ENCODE measurements at places on chromosomes 2 and 18.

GRCh38 chr2:163397451-163397850 lies 338.4 kb downstream of the FIGN start:
- no peak for DNase-seq

DNA sequence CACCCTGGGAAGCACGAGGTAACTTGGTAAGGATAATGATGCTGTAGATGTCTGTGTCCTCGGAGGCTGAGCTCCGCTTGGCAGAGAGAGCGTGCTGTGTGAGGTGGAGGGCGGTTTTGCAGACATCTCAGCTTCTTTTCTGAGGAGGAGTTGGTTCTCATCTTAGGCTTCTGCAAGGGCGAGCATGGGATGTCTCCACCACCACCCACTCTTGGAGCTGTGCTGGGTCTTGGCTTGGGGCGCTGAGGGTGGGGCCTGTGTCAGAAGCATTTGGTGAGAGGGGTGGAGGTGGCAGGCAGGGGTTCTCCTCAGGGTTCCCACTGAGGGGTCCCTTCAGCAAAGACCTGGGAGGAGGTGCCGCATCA lies 9.2 kb downstream of the OXER1 start:
- DNase-seq, result no peak

DNA sequence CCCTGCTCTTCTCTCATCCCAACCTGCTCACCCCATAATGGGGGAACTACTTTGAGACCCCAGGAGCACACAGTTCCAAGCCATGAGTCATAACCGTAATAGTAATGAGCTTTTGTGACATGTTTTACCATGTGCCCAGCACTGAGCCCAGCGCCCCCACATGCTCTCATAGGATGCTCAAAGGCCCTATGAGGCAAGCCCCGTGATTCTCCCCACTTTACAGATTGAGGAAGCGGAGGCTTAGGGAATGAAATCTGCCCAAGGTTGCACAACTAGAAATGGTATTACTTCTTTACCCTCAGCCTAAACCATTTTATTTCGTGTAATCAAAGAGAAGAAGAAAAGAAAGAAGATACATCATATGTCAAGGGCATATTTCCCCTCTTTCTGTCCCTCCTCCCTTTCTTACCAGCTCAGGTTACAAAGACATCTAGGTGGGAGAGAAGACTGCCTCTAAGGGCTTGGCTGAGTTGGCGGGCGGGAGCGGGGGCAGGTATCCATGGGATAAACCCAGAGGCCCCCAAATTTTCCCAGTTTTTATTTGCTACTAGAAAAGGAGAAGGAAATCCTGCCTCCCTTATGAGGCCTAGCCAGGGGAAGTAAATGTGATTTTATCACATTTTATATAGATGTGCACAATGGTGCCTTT lies 24.2 kb downstream of the BCL11A start:
- no peak for DNase-seq

DNA sequence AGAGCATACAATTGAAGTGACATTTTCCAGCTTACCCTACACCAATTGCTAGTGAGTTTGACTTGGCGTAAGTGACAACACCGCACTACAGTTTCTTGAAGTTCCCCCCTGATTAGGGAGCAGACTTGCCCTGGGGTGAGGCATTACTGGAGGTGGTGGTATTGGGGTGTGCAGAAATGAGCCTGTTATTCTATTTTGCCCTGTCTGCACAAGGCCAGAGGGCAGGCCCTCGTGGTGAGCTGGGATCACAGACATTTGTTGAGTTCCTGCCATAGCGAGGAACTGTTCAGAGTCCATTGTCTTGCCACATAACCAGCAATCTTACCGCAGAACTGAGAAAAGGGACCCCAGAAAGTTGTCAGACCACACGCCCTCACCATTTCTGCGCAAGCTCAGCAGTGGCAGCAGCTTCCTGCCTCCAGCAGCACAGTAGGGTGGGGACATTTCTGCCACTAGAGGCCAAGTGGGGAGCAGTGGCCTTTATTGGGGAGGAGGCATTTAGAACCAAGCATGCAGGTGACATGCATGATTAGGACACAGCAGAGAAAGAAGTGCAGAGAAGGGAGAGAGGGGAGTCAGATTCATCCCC lies 103.6 kb upstream of the BCL2L11 start:
- DNase-seq, result no peak

DNA sequence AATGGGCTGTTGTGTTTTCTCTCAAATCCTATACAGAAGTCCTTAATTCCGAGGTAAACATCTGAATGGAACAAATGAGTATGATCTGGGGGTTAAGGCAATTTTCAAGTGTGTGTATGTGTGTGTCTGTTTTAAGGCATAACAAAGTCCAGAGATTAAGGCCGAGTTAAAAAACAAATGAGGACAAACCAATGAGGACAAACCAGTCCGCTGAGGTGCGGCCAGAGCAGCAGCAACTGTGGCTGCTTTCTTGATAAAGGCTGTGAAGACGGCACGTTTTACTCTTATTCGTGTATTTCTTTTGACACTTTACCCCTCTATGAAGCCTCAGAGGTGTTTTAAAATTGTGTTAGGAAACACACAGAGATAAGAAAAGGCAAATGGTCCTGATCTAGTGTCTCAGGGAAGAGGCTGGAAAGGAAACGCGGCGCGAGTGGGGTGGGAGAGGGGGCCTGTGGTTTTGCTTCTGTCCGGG lies 495 bp upstream of the GULP1 start:
- DNase-seq, result no peak

GRCh38 chr2:134774786-134775641 lies 56.2 kb upstream of the TMEM163 start:
- DNase-seq, result no peak

DNA sequence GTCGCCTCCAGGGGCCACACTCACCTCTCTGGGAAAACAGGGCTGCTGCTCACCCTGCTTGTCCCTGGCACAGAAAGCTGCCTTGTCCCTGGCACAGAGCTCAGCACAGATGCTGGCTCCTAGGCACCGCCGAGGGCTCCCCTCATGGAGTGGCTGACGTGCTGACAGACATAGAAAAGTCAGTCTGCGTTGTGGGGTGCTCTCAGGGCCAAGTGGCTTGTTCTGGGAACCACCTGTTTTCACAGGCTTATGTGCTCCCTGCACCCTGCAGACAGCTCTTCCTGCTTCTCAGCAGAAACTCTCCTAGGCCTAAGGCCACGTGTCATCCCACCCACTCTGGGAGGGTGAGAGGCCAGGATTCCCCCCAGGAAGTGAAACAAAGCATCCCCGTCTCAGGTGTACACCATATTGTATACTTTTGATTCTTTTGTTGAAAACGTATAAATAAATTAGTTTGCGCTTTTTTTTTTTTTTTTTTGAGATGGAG lies 84.7 kb upstream of the TMEM200C start:
- DNase-seq, result no peak

GRCh38 chr2:134089454-134089853 lies 164.4 kb upstream of the MGAT5 start:
- DNase-seq, result no peak

DNA sequence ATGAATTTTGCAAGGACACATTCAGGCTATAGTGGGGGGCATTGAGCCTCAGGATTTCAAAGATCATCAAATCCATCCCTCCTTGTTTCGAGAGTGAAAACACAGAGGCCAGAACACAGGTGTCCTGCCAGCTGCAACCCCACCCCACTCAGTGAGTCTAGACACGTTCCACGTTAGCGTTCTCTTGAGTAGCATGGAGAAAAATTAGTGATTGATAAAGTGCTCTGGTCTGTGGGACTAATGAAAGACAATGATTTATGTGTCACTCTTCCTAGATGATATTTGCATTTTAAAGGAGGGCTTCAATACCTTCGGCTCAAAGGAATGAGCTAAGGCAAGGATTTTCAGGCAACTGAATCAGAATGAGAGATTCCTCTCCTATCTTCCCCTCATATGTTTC lies 43.8 kb downstream of the SLC4A3 start:
- no peak for DNase-seq

GRCh38 chr2:89831641-89832498 lies 1140.4 kb downstream of the RPIA start:
- no peak for DNase-seq

DNA sequence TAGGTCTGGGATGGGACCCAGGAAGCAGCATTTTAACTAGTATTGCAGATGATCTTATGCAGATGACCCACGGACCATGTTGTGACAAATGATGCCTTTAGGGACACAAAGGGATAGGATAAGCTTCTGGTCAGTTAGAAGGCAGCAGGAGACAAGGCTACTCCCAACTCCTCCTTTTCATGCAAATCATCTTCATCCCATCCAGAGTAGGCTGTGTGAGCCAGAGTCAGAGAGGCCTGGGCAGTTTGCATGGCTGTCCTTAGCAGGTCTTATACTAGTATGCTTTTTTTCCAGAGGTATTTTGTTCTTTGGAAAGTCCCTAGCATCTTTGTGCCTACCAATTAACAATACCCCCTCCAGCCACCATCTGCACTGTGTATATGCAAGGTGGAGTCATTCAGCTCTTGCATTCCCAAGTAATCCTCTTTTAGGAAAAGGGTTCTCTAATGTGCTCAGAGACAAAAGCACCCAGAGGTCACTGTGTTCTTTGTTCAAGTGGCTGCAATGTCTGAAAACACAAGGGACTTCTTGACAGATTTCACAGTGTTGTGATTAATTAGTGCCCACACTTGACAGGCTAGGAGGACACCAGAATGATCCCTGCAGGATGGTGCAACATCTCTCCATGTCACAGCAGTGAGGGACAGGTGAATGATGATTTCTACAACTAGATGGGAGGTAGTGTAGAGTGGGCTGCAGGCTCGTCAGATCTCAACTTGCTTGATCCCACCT lies 225.8 kb downstream of the NCKAP5 start:
- no peak for DNase-seq

DNA sequence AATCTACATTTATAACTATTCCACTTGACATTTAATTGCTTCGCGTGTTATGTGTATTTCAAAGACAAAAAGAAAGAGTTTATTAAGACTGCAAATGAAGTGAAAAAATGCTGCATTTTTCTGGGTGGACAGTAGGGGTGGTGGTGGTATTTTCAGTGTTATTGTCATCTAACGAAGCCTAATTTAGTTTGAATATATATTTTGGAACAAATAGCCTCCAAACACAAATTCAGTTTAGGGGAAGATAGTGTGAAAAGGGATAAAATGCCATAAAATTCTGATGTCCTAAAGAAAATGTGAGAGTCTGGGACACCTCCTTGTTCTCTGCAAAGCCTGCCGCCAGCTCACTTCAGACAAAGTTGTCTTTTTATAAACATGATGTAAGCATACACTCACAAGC lies 425.1 kb downstream of the NRXN1 start:
- no peak for DNase-seq

- no peak for DNase-seq
These were observed 155.0 kb downstream of the ARHGAP15 start for GRCh38 chr2:143284087-143284675.

DNA sequence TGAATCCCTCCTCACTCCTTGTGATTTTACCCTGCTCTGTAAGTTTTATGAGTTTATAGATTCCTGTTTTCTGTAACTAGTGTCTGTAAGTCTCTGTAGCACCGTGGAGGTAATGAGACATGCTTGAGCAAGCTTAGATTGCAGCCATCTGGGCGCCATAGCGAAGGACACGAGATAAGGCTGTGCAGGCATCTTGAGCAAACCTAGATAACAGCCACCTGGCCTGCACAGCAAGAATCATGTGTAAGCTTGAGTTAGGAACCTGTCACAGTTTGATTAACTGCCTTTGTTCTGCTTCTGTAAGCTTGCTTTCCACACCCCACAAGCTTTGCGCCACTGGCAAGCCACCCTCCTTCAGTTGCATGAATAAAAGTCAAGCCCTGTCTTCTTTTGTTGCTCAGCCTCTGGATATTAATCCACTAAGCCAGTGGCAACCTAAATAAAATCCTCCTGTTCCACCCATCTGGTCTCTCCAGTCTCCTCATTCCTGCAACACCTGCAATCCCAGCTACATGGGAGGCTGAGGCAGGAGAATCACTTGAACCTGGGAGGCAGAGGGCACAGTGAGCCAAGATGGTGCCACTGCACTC lies 270.6 kb upstream of the RGPD4 start:
- no peak for DNase-seq

- no peak for DNase-seq
These were observed 5.7 kb downstream of the RAMP1 start for GRCh38 chr2:237864940-237865622.

DNA sequence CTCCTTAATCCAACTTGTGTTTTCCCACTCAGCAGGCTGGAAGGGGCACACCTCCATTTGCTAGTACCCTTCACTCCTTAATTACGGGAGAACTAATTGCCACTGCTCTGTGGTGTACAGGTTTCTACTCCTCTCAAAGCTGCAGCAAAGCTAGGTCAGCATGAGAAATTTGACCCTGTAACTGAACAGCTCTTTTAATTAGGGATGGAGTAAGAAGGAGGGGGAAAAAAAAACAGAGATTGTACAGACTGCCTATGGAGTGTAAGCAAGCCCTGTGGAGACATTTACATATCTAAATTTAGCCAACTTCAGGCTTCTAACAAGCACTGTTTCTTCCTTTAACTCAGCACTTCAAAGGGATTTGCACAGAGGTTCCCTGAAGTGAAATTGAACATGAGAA lies 629.7 kb upstream of the SETBP1 start:
- no peak for DNase-seq

DNA sequence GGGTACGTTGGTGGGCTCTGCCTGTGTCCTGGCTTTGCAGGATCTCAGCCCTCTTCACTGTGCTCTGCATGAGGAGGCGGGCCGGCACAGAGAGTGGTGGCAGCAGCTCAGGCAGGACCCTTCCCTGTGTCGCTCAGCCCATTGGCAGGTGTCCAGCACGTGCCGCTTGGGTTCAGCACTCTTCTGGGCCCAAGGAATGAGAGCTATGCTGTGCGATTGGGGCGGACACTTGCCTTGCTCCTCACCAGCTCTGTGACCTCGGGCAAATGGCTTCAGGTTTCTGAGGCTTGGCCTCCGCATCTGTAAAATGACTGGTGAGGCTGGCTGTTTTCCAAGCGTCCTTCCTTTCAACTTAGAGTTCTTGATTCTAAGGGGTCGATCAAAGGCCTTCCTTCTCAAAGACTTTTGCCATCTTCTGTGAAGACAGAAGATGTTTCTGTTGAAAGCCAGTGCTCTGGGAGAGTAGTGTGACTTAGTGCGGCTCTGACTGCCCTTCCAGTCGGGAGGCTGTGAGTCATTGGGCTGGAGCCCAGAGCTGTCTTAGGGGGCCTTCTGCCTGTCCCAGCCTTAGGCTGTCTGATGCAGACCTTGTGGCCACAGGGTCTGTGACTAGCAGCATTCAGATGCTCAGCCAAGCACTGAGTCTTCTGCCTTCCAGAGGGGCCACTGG lies 35.6 kb downstream of the GLI2 start:
- no peak for DNase-seq

DNA sequence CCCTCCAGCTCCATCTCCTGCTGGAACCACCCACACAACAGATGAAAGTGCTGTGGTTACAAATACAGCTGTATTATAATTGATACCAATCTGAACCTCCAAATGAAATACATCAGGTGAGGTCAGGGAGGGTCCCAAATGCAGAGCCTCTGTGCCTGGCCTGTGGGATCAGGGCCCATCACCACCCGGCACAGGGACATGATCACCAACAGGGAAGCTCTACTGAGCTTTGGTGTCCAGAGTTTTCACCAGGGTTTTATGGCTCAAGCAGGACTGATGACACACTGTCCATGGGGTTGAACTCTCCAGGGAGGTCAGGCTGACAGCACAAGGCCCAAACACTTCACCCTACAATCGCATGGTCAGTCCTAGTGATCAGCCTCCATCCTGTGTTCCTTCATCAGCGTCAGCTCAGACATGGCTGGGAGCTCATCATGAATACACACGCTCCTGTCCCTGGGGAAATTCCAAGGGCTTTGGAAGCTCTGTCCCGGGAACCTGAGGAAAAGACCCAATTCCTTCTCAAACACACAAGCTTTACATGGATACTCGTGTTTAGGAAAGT lies 3.9 kb upstream of the PXDN start:
- no peak for DNase-seq

GRCh38 chr2:115303-115702 lies 69.0 kb upstream of the FAM110C start:
- no peak for DNase-seq
